ENCODE measurements at places on chromosomes 5 and 9.

DNA sequence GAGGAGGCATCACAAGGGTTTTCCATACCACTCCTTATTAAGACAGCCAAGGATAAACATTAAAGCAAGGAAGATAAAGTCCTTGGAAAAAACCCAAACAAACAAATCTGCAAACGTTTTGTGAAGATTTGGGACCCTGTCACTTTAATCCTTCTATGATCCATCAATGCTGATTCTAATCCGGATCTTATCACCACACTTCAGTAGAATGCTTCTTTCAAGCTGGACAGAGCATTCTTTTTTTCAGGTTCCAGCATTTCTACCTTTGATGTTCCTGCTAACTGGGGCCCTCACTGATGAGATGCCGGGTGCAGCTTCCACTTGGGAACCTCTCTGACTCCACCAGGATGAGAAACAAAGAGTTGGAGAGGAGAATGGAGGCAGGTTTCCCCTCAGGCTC lies 132.8 kb upstream of the SHB start:
- no peak for DNase-seq

DNA sequence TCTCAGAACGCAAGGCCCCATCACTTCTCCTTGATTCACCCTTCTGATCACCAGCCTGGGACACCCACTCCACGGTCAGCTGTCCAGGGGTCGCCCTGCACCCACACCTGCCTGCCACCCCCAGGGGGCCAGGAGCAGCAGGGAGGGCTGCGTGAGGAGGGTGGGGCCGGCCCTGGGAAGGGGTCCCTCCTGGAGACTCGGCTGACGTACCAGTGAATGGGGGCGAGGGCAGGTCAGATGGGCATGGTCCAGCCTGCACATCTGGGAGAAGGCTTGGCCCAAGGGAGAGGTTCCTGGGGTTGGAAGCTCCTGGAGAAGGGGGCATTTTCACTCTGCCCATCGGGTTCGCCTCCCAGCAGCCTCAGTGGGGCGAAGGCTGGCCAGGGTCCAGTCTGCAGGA lies 21.8 kb upstream of the SARDH start:
- DNase-seq: no peak

DNA sequence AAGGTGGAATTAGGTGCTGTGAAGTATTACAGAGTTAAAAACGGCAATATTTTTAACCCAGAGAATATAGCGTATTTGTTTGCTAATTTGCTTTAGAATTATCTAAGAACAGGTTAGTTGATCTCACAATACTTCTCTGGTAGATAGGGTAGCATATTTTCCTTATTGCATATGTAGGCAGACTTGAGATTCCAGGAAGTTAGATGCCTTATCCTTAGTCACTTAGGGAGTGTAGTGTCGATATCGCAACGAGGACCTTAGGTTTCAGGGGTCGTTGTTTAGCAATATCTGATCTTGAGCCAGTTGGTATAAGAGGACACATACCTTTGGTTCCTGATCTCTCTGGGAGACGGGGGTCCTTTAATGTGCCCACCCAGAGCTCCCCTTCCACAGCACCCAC lies 28.5 kb upstream of the IL6ST start:
- no peak for DNase-seq

- DNase-seq: no peak
Observed at GRCh38 chr5:96031180-96031579, 69.5 kb upstream of the ELL2 start.

DNA sequence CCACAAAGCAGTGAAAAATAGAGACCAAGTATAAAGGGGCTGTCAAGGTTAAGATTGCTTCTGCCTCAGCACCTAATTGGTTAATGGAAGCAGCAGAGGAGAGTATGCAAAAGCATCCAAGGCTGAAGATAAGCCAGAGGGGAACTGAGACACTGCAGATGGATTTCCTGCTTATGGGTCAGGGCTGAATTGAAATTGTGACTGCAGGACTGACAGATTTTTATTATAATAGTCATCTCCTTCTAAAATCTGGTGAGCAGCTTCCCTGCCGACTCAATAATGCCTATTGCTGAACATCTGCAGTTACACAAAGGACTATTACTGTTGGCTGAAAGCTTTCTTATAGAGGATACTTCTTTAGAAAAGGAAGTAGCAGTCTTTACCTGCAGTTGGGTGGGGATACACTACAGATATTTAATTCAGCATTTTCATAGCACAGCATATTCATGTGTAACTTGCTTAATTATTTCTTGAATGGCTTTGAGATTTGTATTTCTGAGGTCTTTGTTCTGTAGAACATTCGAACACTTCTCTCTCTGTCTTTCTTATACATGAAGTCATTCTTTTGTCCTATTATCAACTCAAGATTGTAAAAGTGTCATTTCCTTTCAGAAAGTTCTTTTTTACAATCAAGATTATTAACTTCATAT lies 363.0 kb upstream of the RIOK2 start:
- DNase-seq: no peak

DNA sequence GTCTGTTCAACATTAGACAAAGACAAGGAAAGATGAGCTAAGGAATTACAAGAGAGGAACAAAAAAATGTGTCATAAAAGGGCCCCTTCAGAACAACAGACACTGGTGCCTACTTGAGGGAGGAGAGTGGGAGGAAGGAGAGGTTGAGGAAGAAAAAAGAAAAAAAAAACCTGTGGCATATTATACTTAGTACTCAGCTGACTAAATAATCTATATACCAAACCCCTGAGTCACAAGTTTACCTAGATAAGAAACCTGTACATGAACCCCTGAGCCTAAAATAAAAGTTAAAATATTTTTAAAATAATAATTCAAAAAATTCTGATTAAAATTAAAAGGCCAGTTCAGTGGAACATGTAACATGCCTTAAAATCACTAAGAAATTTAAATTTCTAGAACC lies 107.3 kb downstream of the MTREX start:
- no peak for DNase-seq

DNA sequence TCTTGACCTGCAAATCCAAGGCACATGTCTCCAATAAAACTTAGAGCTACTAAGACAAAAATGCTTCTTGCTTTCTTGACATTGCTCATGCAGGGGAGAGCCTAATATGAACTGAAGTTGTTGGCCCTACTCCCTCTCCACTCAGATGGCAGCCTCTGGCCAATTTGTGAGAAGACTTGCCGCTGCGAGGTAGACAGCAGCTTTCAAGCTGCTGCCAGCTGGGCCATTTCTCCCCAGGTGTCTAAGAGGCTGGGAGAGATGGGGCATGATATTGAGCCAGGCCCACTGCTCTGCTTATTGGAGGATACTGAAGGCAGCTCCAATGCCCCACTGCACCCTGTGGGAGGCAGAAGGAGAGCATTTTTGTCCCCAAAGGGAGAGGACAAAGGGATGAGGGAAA lies 380.5 kb downstream of the RASEF start:
- DNase-seq: no peak

- no peak for DNase-seq
Observed at GRCh38 chr5:132199116-132199680, 28.5 kb downstream of the P4HA2 start.

DNA sequence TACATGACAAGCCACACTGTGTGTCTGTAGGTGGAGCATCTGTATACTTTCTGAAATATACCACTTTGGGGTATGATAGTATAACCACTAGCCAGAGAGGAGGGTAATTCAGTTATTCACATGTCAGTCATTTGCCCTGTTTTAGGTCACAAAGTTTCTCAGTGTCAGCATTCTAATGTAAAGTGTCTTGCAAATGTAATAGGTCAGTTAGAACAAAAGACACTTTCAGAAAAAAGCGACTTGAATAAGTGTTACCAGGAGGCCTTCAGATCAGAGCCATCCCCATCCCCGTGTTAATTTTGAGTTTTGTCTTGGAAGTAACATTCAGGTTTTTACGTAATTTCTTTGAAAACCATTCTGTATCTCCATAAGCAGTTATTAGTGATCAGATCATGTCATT lies 33.7 kb downstream of the TTC1 start:
- no peak for DNase-seq

DNA sequence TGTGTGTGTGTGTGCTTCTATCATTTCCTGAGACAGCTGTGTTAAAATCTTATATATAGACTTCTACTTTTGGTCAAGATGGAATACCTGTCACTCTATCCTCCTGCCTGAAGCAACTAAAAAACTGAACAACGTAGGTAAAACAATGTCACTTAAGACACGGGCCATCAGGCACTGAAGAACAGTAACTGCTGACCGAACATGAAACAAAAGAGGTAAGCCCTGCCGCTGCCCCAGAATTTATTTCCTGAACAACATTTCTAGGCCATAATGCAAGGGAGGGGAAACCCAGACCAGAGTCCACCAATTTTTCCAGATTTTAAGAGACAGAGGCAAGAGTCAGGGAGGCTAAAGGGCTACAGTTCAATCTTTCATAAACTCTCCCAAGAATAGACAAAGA lies 156.0 kb downstream of the CDC42SE2 start:
- DNase-seq: no peak

- DNase-seq: no peak
Observed at GRCh38 chr9:119986713-119987112, 593.3 kb downstream of the CDK5RAP2 start.
